ENCODE measurements at places on chromosomes 5 and 9. TPM values are rescaled to one million over a fixed set of nuclear protein-coding genes. Genes with fewer than 3 reads are reported as not detected.

Gene FBN2
- polyA plus RNA-seq, result 37.9 TPM

Gene SLCO4C1
- 4.4 TPM for polyA plus RNA-seq

Gene SPATA31A3
- not detected for polyA plus RNA-seq

Gene CCL27
- polyA plus RNA-seq, result 0.67 TPM

GRCh38 chr5:174459832-174460448 is 264.4 kb upstream of the MSX2 start:
- no peak for DNase-seq

- DNase-seq, result no peak
These were observed 191.6 kb upstream of the MSX2 start for GRCh38 chr5:174532455-174533453.

DNA sequence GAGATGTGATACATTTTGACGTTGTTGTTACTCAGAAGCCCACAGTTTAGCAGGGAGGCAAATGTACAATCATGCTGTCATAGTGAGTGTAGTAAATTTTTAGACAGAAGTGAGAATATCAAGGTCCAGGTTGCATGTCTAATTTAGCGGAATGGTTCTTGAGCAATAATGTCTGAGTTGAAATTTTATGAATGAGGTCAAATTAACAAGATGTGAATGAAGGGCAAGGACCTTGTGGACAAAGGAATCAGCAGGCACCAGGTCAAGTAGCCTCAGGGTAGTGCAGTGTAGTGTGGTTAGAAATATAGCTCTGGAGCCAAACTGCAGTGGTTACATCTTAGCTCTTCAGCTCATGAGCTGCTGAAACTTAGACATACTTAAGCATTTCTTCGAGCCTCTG is 36.2 kb downstream of the TNFSF8 start:
- no peak for DNase-seq

GRCh38 chr9:70006306-70006705 is 37.3 kb upstream of the MAMDC2 start:
- no peak for DNase-seq

DNA sequence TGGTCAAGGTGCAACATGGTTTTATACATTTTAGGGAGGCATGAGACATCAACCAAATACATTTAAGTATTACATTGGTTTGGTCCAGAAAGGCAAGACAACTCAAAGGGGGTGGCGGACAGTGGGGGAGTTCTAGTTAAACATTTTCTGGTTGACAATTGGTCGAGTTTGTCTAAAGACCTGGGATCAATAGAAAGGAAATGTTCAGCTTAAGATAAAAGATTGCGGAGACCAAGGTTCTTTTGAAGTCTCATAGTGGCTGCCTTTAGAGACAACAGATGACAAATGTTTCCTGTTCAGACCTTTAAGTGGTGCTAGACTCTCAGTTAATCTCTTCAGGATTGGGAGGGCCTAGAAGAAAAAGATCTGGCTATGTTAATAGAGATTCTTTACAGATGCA is 47.7 kb upstream of the TTC39B start:
- no peak for DNase-seq

- peak; percentile 73 for DNase-seq
These were observed 91.4 kb downstream of the LMX1B start for GRCh38 chr9:126704892-126705766.

DNA sequence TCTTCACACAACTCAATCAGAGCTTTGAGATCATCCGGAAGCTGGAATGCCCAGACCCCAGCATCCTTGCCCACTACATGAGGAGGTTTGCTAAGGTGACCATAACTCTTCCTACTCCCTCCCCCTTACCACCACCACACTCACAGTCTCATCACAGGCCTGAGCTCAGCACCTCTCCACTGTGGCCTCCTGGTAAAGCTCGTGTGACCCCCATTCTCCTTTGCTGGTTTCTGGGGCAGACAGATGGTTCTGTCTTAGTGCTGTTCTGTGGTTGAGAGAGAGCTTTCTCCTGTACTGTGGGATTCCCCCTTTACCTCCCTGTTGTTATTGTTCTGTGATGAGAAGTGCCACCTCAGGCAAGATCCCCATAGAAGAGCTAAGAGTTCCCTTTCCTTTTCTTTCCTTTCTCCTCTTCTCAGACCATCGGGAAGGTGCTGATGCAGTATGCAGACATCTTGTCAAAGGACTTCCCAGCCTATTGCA is 92.7 kb upstream of the RUSC2 start:
- DNase-seq, result no peak
